ENCODE measurements at places on chromosomes 5 and 9.

GRCh38 chr5:107821288-107821687, 150.6 kb upstream of the EFNA5 start:
- no peak for DNase-seq

DNA sequence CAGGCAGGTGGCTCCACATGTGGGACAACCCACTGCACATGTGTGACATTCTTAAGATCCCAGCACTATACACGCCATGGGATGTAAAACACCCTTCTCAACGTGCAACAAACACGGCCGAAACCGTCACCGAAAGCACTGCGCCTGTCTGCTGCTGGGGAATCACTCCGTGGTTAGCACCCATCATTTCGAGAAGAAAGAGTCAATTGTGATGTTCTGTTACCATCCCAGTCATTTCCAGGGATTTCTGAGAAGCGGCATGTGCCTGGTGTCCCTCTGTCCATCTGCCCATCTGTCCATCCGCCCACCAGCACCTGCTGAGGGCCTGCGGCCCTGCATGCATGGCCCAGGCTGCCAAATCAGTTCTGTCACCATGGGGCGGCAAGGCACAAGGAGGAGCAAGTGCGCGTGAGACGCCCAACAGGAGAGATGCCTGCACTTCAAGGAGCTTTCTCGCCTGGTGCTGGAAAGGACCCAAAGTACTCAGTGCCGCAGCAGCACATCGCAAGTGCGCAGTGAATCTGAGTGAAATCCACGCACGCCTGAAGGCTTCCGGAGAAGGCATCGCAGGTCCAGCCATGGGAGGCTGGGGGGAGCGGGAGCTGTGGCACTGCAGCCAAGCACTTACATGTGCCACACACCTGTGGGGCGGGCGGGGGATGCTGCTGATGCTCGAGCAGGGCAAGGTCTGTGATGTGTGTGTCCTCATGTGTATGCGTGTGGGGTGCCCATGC, 38.0 kb downstream of the VAV2 start:
- no peak for DNase-seq

DNA sequence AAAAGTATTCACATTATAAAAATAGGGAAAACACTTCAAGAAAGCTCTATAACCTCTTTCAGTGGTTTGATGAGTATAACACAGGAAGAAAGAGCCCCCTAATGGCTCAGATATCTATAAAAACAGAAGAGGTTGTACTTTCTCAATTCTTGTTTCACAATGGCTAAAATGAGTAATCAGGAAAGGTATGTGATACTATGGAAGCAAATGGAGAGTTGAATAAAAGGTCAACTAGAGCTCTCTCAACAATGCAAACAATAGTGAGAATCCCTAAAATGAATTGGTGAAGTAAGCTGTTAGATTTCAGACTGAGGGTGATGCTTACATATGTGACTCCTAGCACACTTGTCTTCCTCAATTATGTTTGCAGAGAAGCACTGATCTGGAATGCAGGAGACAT, 584.6 kb upstream of the CDH18 start:
- no peak for DNase-seq

DNA sequence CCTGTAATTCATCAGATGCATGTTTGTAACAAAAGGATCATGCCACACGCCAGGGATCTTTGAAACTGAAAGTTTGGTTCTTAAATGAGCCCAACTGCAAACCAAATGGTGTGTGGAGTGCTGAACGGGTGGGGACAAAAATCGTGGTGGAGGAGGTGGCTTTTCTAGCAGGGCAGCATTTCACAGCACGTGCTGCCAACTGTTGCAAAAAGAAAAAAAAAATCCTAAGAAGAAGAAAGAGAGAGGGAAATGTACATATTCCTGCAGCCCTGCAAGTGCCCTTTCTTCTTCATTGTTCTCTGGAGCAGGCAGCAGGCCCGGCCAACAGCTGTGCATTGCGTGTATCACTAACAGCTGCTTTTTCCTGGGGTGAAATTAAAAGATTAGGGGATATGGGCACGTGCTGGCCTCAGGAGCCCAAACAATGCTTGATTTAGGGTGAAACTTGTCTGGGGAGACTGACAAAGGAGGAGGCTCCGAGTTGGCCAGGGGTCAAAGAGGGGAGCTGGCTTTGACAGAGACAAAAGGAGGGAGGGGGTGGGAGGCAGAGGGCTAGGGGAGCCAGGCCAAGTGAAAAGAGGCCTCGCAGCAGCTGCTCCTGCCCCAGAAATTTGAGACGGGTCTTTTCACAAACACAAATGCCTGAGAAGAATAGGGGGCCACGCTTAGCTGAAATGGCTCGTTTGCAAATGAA, 73.0 kb downstream of the GADD45G start:
- no peak for DNase-seq

DNA sequence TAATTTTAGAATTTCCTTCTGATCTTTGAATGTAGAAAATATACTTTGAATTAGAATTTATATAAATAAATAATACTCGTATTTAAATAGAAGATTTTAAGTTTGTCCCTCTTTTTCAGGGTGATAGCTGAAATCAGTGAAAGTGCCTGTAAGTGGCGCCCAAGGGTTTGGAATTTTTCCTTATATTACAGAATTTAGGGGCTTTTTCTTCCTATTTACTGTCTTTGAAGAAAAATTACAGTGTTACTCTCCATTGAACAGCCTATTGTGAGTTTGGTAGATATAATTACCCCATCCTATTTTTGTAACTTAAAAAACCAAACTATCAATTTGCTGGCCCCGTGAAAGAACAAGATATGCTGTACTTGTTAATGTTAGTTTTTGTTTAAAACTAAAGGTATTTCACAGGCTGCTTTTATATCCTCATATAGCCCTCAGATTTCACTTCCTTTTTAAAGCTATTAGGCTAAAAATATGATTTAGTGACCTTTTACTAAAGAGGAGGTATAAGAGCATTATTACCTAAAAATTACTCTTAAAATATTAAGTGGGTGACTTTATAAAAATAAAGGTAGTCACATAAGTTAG, 3.2 kb downstream of the MAP3K1 start:
- peak; percentile 83 for DNase-seq

- DNase-seq = no peak
Observed at GRCh38 chr5:116088062-116088461, 3.2 kb downstream of the COMMD10 start.

Data from suppressor macrophage treated with lipopolysaccharide for 1 hour (primary cell).